ENCODE measurements at places on chromosomes 5 and 9.

GRCh38 chr5:37738057-37738691 lies 101.7 kb downstream of the GDNF start:
- DNase-seq = no peak

DNA sequence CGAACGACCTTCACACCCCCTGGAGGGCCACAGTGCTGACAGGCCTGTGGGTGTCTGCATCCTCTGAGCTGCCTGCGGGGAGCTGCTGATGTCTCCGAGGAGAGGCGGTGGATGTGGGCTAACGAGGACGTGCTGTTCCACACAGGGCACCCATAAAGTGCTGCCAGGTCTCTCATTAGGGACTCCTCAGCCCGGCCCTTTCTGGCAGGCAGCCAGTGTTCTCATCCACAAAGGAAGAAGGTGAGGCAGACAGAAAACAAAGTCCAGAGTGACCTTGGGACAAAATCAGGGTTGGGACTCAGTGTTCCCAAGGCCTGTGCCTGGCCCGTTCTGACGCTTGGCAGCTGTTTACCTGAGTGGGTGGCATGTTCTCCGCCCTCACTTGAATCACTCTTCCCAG lies 29.3 kb downstream of the CARTPT start:
- DNase-seq = no peak

DNA sequence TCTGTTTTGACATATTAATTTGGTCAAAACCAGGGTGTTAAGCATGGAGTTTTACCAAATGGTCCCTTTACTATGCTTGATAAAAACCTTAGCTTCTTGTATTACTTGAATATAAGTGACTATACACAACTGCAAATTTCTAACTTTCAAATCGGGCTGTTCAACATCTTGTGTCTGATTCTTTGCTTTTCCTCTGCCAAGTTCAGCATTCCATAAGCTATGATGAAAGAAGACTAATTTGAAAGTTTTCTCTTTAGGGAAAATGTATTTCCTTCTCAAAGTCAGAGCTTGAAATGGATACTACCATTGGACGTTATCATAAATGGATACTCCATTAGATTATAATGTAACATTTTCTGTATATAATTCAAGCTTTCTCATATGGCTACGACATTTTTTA lies 792.9 kb downstream of the EFNA5 start:
- DNase-seq = no peak

GRCh38 chr9:35847792-35848572 lies 19.0 kb downstream of the TMEM8B start:
- peak; percentile 53 for DNase-seq

GRCh38 chr9:118891213-118891612 lies 478.0 kb downstream of the BRINP1 start:
- no peak for DNase-seq

GRCh38 chr9:4315582-4316215 lies 15.8 kb upstream of the GLIS3 start:
- peak; percentile 54 for DNase-seq

DNA sequence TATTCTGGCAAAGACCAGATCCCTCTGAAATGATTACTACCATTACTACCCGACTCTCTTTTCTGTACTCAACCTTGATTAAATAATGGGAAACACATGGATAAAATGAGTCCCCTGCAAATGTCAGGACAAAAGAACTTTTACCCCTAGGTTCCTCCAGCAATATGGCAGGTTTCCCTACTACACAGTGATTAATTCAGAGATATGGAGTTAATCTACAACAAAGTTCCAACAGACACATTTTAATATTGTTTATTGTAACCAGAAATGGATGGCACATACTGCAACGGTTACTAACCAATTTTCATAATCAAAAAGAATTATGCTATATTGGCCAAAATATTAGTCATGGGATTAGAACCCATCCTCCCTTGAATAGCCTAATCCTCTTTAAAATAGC lies 294.8 kb downstream of the ATPSCKMT start:
- no peak for DNase-seq

- DNase-seq = no peak
These were observed 137.6 kb downstream of the NPR3 start for GRCh38 chr5:32848681-32849080.

- DNase-seq = no peak
These were observed 169.9 kb downstream of the FANCC start for GRCh38 chr9:95147452-95148207.

GRCh38 chr5:120504057-120504456 lies 40.0 kb downstream of the PRR16 start:
- DNase-seq = no peak

DNA sequence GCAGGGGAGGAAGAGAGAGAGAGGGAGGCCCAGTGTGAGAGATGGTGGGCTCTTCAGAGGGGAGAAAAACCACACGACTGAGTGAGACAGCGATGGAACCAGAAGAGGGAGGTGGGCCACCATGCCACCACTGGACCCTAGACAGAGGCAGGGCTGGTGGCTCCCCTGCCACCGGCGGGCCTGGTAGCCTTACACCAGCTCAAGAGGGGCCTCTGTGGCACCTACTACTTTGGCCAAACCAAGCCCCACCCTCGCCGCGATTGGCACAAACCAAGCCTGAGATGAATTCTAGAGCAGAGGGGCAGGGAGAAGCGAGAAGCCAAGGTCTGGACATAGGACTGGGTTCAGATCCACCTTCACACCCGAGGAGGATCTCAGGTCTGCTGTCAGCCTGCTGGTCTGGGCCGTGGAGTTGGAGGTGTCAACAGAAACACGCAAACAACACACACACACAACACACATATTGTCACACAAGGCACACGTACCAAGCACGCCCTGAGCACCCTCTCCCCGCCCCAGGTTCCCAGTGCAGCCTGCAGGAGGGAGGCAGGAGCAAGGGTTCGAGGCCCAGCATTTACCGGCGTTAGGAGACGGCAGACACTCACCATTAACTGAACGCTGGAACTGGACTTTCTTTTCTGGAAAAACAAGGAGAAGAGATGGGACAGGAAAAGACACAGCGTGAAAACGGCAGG lies 49.4 kb downstream of the SLC6A7 start:
- no peak for DNase-seq

DNA sequence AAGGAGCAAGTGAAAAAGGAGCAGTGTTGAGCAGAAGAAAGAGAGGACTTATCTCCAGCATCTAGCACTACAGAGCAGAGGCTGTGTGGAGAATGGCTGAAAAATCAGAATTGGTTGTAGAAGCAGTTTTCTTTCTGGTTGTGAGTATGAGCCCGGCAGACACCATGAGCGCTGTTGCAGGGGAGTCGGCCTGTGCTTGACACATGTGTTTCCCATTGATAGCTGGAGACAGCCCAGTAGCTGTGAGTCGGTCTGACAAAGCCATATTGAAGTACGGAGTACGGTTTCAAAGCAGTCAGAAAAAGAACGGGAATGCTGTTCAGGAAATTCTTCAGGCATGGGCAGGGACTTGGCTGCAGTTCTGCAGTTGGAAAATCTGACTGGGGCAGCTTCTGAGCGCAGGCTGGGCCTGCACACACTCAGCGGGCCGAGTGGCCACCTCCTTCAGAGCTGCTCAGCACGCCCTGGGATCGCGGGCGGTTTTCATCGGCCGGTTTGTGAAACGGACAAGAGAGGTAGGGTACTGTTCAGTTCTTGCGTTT lies at the start of gene SGCD:
Gene SGCD, plus strand, starts transcription at position 447 of the 542 bp plus-strand sequence.
- DNase-seq = no peak

DNA sequence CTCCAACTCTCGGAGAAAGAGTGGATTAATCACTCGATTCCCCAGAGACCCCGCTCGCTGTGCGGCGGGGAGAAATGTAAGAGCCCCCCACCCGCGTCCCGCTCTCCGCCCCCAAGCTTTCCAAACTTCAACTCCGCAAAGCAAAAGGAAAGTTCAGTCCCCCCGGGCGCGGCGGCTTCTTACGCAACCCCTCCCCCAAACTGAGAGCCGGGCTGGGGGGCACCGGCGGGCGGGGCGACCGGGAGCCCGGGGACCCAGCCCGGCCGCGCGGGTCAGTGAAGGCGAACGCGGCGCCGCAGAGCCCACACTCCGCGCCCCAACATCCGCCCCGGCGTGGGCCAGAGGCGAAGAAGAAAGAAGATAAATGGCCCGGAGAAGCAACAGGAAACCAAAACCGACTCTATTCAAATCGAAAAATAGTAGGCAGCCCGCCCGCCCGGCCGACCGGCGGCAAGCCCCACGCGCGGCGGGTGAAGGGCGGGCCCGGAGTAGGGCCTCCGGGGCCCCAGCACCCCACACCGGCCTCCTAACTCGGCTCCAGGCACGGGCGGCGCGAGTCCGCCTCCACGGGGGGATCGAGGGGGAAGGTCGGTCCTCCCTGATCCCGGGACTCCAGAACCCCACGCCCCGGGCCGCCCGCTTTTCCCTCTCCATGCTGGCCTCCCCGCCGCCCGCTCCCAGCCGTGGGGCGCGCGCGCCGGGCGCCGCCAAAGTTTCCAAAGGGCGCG lies 720 bp downstream of the NOTCH1 start:
- peak; percentile 34 for DNase-seq

DNA sequence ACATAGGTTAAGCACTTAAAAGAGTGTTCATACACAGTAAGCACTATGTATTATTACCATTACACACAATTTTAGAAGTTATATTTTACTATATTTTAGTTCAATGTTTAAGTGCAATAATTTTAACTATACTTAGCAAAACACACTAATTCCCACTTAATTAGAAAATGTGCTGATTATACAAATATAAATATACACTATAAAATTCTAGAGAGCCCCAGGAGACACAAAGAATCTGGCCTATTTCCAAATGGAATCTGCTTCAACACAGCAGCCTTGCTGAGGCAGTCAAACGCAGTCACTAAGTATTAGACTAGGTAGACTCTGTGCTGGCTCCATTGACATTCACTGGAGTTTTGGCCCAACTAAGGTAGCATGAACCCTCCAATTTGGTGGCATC lies 160.9 kb downstream of the CETN3 start:
- no peak for DNase-seq

- no peak for DNase-seq
These were observed 87.9 kb upstream of the MAMDC2 start for GRCh38 chr9:69955536-69956355.

DNA sequence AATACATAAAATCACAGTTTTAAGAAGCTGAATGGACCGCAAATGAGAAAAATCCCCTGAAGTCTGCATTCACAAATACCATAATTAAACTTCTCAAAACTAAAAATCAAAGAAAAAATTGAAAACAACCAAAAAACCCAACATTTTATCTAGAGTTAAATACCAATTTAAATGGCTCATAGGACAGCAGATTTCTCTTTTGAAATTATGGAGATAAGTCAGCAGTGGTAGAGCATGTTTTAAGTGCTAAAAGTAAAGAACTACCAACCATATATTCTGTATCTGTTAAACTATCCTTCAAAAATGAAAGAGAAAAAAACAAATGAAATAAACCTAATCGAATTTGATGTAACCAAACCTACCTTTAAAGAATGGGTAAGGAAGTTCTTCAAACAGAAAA lies 862.8 kb downstream of the TAF11L14 start:
- no peak for DNase-seq

GRCh38 chr9:124505901-124506346 lies 1.3 kb downstream of the NR5A1 start:
- DNase-seq = no peak

DNA sequence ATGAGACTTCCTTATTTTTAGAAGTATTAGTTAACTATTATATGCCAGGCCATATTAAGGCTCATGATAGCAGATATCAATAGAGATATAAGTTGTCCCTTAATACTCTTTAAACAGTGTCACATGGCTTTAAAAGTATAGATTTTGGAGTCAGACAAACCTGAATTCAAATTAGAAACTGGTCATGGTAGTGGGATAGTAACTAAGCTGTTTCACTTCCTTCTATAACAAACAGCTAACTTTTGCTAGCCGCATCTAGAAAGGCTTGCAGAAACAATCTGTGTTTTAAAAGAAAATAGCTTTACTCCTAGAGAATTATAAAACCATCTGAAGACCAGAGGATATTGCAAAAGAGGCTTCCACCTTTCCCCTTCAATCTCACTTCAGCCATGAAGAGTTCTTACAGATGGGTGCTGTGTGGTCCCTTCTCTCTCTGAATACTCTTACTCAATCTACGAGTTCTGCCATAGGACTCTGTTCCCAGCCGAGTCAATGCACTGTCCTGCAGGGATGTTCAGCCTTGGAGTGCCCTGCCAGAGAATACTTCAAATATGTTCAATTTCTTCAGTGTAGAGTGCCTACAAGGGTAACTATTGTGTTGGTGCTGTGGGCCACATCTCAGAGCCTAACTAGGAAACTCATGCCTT lies 810.2 kb downstream of the EFNA5 start:
- no peak for DNase-seq

DNA sequence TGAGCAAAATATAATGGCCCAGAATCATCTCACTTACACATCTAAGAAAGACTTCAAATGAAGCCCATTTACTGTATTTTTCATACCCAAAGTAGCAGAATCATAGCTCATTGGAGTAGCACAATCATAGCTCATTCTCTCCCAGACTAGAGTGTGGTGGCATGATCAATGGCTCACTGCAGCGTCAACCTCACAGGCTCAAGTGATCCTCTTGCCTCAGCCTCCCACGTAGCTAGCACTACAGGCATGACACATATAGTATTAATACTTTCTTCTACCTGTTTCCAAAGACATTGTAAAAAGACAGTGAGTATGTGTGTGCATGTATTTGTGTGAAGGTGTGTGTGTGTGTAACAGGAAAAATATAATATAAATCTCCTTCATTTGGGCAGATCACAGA lies 1247.9 kb upstream of the ACO1 start:
- no peak for DNase-seq

DNA sequence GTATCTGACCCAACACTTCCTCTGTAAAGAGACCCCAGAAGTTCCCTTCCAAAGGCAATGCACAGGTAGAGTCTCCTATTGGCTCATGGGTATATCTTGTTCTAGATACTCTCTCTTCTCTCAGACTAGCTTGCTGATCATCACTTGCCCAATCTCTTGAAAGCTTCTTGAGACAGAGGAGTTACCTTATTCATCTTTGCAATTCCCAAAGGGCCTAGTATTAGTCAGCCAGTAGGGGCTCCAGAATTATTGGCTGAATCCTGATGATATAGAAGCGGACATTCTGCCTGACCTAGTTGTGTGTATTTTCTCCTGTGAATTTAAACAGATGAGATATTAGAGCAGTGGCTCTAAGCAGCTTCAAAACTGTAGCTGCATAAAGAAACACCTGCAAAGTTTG lies 304.0 kb upstream of the KLF4 start:
- DNase-seq = no peak

DNA sequence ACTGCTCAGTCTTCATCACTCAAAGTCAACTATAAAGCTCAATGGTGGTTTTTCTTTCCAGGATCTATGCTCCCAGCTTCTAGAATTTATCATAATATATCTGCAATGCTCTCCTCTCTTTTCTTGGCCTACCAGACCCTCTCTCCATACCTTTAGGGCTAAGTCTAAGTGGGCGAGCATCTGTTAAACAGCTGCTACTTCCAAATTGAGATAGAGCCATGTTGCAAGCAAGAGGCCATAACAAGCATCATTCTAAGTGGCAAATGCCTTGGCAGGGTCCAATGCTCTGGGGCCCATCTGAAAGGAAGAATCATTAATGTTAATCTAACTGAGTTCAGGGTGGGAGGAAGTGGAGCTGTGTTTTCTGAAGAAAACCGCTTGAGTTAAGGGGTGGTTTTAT lies 324.0 kb downstream of the TLR4 start:
- no peak for DNase-seq

DNA sequence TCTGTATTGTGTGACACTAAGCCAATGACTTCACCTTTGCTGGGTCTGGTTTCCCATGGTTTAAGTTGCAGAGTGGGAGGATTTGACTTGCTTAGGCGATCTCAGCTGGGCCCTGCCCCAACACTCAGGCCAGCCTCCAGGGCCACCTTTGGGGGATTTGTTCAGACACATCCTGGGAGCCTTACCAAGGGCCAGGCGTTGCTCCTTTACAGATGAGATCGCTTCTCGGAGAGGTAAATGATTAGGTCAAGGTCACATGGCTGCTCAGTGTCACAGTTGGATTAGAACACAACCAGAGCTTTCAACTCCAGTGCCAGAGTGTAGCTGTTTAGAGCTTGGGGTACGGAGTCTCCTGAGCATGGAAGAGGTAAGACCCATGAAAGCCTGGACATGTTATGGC lies 57.5 kb downstream of the COL27A1 start:
- no peak for DNase-seq
